ENCODE measurements at places on chromosomes 7 and 10. TPM values are rescaled to one million over a fixed set of nuclear protein-coding genes. Genes with fewer than 3 reads are reported as not detected.

DNA sequence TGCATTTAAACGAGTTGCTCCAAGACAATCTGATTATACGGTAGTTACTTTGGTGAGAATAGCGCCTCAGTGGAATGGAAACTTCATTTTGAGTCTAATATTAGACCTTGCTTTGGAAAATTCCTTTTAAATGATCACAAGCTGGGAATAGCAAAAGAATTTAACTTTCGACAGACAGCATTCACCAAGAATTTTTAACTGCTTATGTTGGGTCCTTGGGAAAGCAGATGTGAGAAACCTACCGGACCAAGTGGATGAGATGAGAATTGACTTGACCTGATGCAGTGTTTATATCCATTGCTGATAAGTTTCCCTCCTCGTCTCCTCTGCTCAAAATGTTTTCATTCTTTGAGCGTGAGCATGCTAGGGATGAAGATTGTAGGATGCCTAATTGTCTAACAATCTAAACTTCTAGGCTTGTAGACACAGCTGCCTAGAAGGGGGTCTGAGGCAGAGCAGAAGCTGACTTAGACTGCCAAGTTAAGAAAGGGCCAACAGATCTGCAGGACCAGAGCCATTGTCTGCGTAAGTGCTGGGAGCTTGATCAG is 126.9 kb downstream of the CNNM2 start:
- no peak for DNase-seq

DNA sequence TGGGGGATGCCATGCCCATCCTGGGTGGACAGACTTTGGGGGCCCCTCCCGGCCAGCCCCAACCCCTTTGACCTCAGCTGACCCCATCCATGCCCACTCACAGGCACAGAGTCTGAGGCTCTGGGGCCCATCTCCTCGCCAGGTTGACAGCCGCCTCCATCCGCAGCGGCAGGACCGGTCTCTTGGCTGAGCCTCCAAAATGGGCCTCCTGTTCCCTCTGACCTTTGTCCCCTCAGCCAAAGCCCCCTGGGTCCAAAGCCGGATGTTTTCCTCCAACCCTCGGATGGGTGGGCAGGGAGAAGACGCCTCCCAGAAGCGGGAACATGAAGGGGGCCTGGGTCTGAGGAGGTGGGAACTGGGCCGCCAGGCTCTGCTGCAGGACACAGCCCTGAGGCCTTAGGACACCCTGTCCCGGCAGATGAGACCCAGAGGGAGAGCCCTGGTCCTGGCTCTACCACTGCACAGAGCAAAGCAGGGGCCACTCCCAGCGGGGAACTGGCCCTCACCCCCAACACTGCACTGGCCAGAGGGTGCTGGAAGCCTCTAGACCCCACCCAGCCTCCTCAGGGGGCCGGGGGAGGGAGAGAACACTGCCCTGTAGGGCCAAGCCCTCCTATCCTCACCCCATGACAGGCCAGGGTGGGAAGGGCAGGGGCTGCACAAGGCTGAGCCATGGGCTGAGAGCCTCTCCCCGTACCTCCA is 12.6 kb downstream of the PDGFA start:
- no peak for DNase-seq

DNA sequence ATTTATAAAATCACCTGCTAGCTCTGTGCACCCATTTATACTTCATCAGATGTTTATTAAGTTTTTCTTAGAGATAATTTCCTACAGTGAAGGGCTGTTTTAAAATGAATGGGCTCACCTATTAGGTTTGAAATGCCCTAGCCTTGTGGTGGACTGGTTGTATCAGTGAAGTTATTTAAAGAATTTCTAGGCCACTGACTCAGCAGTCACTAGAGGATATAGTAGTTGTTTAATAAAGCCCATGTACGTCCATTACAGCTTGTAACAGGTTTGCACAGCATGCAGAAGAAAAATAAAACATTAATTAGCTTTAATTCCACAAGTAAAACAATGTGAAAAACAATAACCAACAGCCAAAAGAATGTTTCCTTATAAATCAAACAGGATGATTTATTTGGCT is 128.0 kb downstream of the RSU1 start:
- no peak for DNase-seq

DNA sequence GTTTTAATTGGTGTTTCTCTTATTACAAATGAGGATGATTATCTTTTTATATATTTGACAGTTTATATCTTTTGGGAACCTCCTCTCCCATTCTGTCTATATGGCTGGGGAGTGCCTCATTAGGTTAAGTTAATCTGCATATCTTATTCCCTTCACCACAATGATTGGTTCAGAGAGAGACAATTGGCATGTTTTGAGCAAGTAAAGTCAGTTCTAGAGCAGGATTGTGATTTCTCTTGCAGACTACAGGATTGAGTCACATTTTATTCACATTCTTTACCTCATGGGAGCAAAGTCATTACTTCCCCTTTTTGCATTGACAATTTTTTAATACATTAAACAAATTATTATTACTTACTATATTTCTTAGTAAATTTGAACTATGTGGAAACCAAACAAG is 345.6 kb downstream of the MDFIC start:
- no peak for DNase-seq

DNA sequence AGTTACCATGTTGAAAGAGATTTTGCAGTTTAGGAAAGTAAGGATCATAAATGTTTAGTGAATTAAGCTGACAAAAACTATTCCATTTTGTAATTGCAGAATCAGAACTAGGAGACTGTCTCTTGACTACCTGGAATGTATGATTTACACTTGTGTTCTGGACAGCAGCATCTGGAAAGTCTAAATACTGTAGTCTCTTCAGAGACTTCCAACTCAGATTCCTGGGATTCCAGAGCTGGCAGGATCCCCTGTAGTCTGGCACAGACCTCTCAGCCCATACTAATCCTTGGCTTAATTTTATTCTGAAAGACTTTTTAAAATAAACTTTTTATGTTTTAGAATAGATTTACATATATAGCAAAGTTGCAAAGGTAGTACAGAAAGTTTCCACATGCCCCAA is 452.7 kb downstream of the DPP6 start:
- DNase-seq = no peak

Gene CYP3A7
- not detected for polyA plus RNA-seq

DNA sequence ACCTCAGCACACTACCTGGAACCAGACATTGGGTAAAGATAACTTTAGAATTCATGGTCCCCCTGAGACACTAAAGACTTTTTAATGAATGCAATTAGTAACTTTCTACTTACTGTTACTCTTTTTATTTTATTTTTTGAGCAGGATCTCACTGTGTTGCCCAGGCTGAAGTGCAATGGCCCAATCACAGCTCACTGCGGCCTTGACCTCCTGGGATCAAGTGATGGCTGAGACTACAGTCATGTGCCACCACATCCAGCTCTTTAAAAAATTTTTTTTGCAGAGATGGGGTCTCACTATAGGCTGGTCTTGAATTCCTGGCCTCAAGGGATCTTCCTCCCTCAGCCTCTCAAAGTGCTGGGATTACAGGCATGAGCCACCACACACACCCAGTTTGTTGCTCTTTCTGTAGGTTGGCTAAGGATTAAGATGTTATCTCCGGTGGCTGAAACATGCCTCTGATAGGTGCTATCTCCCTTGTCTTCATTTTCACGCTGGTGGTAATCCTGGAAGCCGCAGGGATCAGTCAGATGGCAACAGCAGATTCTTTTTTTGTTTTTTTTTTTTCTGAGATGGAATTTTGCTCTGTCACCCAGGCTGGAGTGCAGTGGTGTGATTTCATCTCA is 128.3 kb downstream of the TCF7L2 start:
- no peak for DNase-seq

Gene DNAJB6
- polyA plus RNA-seq = 169 TPM

Gene CDC14C
- polyA plus RNA-seq = not detected

Gene SPACDR
- polyA plus RNA-seq = 0.26 TPM

- DNase-seq = no peak
Observed at GRCh38 chr7:17274551-17275245, 23.8 kb upstream of the AHR start.

Gene STAG3
- polyA plus RNA-seq = 1.6 TPM

Gene SLC29A4
- 0.82 TPM for polyA plus RNA-seq

Gene VPS26A
- polyA plus RNA-seq = 37.4 TPM

- DNase-seq = no peak
Observed at GRCh38 chr10:96176985-96177384, 46.9 kb downstream of the ZNF518A start.

GRCh38 chr10:123135415-123136141 is at the start of gene HMX3:
Gene HMX3, plus strand, starts transcription at chr10:123135970. Its CDS starts 81 bp downstream, at chr10:123136051.
- peak; percentile 48 for DNase-seq

GRCh38 chr10:49653273-49653929 is 26.1 kb upstream of the C10orf53 start:
- no peak for DNase-seq

DNA sequence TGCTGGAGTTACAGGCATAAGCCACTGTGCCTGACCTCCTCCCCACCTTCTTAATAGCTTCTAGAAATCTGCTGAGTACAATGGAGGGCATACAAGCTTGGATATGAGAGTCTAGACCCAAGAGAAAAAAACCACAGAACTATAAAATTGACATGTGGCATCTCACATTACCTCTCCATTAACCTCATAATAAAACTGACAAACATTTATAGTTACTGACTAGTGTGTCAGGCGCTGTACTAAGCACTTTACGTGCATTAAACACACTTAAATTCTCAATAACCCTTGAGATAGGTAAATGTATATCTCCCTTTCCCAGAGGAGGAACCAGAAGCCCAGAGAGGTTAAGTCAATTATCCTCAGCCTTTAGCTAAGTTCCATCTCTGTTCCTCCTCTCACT is 300.5 kb upstream of the MYO3A start:
- DNase-seq = no peak

Gene DGKI
- not detected for polyA plus RNA-seq

DNA sequence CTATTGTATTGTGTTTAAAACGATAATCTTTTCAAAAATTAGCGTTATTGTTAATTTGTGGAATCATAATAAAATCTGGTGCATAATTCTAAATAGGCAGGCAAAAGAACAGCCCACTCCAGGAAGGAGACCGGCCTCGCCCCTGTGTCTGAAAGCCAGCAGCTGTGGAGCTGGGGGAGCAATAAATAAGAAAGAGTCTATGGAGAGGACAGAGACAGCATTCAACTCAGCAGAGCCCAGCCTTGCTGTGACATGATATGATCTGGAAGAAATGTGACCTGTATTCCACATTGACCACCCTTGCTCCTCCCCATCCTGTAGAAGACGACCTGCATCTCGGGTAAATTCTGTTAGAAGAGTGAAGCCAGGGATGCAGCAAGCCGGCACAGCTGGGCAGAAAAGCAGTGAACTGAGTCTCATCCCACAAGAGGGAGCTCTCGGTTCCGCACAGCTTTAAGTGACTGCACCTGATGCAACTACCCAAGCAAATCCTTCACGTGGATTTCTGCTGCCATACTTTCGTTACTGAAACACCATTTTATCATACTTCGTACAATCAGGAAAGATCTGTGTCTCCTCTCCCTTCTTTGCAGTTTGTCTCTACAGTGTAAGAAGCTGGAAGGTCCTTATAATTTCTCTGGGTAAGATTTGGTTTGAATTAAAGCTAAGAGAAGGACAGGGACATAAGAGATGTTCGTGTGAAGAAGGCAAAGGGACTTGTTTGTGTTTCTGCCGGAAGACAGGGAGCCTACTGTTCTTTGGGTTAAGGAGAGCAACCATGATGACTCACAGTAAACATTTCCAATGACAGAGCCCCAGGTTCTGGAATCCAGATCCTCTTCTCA is 427.1 kb downstream of the GPAM start:
- no peak for DNase-seq

DNA sequence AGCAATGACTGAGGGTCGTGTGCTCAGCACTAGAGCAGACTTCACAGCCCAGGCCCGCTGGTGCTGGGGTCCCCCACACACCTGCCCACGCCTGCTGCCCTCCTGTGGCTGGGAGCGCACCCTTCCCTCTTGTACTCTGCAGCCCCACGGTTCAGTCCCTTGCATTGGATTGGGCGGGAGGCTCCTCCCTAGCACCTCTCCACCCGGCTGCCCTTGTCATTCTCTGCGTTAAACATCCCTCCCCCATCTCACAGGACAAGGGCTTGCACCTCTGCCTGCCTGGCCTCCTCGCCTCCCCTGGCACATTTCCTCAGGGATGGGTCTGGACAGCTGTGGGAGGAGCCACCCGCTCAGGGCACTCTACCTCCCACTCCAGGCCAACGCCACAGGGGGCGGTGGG is 68.6 kb downstream of the ALOX5 start:
- DNase-seq = no peak

GRCh38 chr10:21011433-21012018 is 114.4 kb upstream of the NEBL start:
- no peak for DNase-seq

DNA sequence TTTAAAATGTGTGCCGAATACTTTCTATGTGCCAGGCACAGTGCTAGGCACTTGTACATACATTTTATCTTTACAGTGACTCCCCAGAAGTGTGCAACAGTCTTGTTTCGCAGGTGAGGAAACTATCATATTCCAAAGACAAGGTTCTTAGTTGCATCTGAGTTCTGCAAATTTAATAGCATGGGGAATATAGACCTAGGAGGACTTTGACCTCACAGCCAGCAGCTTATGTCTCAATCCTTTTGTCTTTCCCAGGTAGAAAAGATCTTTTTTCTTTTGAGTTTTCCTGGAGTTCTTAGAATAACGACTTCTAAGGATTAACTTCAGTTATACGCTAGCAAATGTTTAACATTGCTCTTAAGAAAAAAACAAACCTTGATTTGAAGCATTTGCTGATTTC is 482.8 kb upstream of the ZMIZ1 start:
- DNase-seq = no peak

Gene ICA1
- polyA plus RNA-seq = 3.6 TPM

Gene TMEM270
- not detected for polyA plus RNA-seq

Data from CD4-positive, alpha-beta memory T cell (primary cell).